ENCODE measurements at places on chromosomes 4 and X.

DNA sequence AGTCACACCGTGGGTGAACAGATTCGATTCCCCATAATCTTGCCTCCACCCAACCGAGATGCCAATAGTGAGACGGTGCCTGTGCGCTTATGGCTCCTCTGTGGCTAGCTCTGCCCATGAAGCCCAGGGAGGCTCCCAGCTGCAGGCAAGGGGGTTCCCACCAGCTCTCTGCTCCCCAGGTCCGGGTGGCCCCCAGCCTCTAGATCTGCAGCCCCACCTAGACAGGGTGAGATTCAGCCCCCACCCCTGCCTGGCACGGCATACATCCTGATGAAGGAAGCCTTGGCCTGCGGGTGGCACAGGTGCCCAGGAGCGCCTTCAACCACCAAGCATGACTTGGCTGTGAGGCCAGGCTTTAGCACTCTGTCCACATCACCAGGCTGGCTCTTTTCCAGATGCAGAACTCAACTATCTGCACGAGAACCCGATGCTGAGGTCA, 40.6 kb downstream of the WDR1 start:
- peak; percentile 39 for DNase-seq

DNA sequence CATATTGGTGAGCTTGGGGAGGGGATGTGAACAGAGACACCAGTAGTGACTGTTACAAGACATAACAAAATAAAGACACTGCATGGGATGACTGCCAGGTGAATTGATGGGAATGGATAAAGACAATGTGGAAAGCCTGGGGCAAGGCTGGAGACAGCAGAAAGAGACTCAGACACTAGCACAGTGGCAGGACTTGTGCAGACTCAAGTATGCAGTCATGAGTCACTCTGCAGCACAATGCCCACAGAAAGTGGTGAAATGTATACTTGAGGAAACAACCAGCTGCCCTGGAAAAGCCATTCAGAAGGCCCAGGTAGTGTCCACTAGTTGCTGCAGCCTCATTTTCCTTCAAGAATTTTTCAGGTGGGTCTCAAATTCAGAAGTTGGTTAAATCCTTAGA, 452.3 kb downstream of the MID1IP1 start:
- DNase-seq: no peak

- no peak for DNase-seq
Observed at GRCh38 chr4:37540486-37540885, 145.7 kb downstream of the RELL1 start.

DNA sequence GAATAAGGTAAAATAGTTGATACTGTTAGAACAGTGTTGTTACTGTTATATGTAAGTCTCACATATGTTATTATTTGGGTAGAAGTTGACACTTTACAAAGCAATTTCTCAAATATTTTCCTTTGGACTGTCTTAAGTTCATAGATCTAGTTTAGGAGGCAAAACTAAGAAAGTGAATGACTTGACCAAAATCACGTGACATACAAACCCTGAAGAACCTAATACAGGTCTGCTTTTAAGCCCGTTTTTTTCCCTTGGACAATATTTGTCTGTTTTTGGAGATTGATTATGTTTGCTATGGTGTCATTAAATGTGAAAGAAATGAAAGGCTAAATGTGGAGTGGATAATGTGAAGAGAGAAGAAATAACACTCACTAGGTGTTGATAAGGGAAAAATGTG, 644.9 kb upstream of the PITX2 start:
- no peak for DNase-seq

DNA sequence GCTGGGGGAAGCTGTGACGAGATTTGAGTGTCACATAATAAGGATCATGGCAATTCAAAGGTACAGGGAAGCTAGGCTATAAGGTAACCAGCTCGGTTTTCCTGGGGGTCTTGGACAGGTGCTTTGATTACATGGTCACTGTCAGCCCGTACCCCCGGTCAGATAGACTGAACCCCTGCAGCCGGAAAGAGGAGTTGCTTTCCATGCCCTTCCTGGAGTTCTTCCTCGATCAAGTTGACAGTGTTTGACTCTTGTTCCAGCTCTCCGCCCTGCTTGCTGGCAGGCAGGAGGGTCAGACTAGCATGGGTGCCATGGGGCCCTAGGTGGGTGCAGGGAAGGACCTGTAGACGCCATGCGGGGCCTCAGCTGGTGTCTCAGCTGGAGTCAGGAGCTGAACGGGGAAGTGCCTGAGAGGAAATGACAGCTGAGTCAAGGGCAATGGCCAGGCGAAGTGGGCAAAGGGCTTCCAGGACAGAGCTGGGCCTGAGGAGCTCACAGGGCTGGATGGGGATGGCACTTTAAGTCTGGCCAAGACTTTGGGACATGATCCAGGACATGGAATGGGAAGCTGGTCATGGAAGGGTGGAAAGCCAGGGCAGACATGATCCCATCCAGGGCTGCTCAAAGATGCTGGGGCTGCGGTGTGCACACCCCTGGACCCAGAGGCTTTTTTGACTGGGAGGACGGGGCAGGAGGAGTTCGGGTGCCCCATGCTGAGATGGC, 1.6 kb downstream of the TMEM187 start:
- DNase-seq: peak; percentile 49

- no peak for DNase-seq
Observed at GRCh38 chr4:15368856-15369255, 59.0 kb upstream of the C1QTNF7 start.

DNA sequence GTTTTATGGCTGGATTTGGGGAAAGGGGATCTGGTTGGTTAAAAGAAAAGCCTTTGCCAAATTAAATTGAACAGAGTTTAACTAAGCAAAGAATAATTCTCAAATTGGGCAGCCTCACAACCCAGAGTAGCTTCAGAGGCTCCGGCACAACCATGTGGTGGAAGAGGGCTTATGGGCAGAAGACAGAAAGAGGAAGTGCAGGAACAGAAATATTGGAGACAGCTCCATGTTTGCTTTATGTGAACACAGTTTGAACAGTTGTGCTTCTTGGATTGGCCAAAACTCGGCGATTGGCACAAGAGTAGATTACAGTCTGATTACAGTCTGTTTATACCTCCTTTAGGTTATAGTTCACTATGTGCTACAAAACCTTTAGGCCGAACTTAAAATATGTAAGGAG, 562.7 kb downstream of the TRIML1 start:
- DNase-seq: no peak

DNA sequence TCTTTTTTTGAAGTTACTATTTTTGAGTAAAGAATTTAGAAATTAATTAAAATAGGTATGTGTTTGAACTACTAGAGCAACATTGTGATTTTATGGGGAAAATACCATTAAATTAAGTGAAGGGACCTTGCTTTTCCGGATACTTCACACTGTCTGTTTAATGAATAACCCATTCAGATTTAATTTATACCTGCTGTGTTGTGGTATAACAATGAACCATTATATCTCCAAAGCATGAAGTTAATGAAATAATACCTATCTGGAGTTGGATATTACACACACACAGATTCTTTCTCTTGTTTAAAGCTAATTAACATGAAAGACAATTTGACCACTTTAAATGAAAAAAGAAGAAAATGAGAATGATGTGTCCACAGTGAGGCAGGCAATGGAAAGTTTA, 195.0 kb upstream of the GPRIN3 start:
- no peak for DNase-seq

- DNase-seq: no peak
Observed at GRCh38 chr4:52014903-52015302, 5.3 kb downstream of the LRRC66 start.

DNA sequence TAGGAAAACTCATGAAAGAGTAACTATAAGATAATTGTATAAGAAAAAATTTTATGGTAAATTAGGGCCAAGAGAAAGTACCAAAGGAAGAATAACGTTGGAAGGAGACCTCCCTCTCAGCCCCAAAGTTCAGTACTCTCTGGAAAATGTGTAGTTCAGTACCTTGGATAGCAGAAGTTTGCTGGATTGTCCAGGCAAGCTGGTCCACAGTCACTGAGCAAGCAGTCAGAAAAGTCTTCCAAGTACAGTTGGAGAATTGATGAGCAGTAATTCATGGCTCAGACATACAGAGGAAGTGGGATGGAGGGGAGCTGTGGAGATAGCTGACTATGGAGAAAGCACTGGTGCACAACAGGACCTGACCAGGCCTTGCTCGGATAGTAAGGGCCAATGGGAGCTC, 598.2 kb upstream of the NDST4 start:
- DNase-seq: no peak

DNA sequence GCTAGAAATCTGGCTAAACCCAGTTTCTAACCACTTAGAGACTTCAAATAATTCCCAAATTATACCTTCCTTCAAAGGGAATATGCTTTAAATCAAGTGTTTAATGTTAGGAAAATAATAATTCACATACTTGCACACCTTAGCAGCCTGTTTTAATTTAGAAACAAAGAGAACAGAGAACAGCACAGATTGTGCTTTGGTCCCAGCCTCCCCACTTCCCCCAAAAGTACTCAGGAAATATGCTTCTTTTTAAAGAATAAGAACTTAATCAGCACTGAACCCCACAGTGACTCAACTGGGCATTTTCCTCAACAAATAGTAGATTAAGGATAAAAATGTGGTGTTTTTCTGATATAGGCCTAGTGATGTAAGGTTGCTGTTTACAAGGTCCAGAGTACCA, 295.8 kb downstream of the GBA3 start:
- DNase-seq: no peak

- no peak for DNase-seq
Observed at GRCh38 chr4:23614284-23614892, 275.5 kb downstream of the PPARGC1A start.

- DNase-seq: no peak
Observed at GRCh38 chr4:109410776-109411175, 22.8 kb upstream of the SEC24B start.

GRCh38 chr4:82515705-82516104, 46.1 kb downstream of the TMEM150C start:
- DNase-seq: no peak

GRCh38 chrX:44155126-44155525, 181.9 kb upstream of the NDP start:
- DNase-seq: no peak

DNA sequence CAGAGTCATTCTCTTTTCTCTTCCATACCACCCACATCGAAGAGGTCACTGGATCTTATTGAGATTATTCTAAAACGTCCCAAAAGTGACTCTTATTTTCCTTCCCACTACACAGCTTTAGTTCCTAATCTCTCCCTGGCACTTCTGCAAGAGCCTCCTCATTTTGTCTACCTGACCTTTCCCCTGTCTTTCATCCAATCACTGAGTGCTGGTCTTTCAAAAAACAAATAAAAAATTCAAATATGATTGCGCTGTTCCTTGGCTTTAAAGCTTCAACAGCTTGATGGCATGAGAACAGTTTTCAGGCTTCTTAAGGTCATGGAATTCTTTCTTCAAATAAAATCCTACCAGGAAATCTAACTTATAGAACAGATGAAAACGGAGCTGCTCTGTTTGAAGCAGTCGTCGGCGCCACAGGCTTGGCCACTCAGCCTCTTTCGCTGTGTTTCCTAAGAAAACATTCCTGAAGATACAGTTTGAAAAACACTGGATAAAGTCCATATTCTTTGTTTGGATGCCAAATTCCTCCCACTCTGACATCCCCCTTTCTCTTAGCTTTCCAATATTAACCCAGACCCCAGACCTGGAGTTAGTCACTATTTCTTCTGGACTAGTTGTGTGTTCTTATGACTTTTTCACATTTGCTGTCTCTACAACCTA, 12.5 kb downstream of the SYTL5 start:
- DNase-seq: no peak

GRCh38 chrX:18687856-18688495, 16.1 kb upstream of the RS1 start:
- DNase-seq: no peak

- DNase-seq: no peak
Observed at GRCh38 chr4:148225639-148226038, 216.6 kb downstream of the NR3C2 start.

DNA sequence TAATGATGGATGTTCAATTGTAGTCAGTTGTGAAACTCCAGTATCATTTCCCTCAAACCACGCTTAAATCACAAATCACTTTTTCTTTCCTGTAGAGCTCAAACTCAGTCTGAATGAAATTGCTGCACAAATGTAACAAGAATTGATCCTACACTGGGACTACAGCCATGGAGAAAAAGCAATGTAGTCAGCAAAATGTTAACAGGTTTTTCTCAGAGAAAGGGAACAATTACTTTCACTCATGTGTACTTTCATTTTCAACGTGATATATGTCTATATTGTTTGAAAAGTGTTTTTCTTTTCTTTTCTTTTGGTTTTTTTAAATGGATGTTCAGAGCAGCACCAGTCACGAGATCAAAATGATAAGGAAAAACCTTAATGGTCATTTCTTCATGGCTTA, 22.7 kb downstream of the SDAD1 start:
- no peak for DNase-seq
